ENCODE measurements at places on chromosomes 3 and 15.

- no peak for DNase-seq
Measured at GRCh38 chr3:37137516-37137915, 36.9 kb downstream of the LRRFIP2 start.

DNA sequence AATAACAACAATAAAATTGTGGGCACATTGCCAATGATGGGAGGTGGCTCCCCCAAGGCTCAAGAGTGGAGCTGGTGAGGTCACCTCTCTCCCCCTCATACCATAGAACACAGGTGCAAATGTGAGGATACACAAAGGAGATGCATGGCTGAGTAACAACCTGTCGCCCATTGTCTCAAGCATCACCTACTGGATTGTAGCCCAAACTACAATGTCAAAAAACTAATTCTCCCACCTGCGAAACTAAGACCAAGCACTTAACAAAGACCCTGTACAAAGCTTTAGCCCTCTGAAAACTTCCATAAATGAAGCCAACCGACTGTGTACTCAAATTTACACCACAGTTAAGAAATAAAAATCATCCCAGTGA lies 50.4 kb upstream of the IGSF11 start:
- no peak for DNase-seq

- DNase-seq, result no peak
Measured at GRCh38 chr3:182323898-182324297, 469.4 kb upstream of the ATP11B start.

GRCh38 chr15:63256433-63257274 lies 20.8 kb upstream of the APH1B start:
- DNase-seq, result peak; percentile 71

DNA sequence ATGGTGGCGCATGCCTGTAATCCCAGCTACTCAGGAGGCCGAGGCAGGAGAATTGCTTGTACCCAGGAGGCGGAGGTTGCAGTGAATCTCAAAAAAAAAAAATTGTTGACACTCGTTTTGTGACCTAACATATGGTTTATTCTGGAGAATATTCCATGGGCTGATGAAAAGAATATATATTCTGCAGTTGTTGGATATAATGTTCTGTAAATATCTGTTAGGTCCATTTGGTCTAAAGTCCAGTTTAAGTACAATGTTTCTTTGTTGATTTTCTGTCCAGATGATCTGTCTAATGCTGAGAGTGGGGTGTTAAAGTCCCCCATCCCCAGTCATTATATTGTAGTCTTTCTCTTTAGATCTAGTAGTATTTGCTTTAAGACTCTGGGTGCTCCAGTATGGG lies 15.6 kb downstream of the IL20RB start:
- DNase-seq, result no peak

GRCh38 chr3:49387721-49388120 lies 24.1 kb downstream of the RHOA start:
- no peak for DNase-seq

- DNase-seq, result no peak
Measured at GRCh38 chr15:31440754-31441311, 114.2 kb downstream of the KLF13 start.

- no peak for DNase-seq
Measured at GRCh38 chr15:31346367-31347066, 19.9 kb downstream of the KLF13 start.

DNA sequence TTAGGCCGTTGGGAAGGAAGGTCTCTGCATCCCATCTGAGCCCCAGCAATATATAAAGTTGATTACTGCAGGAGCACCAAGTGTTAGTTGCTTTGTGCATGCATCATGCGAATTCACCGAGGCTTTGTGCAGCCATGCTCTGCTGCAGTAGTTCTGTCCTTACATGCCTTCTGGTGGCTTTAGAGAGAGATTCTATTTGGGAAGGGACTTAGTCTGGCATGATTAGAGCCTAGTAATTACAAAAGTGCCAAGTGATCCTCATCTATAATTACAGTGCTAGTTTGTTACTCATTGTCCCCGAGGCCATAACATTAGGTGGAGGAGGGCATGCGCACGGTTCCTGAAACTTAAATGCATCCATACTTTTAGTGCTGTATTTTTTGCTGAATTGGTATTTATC lies 353.6 kb downstream of the CNTN4 start:
- no peak for DNase-seq

GRCh38 chr3:138949445-138950005 lies 2.5 kb downstream of the FOXL2NB start:
- DNase-seq, result no peak

DNA sequence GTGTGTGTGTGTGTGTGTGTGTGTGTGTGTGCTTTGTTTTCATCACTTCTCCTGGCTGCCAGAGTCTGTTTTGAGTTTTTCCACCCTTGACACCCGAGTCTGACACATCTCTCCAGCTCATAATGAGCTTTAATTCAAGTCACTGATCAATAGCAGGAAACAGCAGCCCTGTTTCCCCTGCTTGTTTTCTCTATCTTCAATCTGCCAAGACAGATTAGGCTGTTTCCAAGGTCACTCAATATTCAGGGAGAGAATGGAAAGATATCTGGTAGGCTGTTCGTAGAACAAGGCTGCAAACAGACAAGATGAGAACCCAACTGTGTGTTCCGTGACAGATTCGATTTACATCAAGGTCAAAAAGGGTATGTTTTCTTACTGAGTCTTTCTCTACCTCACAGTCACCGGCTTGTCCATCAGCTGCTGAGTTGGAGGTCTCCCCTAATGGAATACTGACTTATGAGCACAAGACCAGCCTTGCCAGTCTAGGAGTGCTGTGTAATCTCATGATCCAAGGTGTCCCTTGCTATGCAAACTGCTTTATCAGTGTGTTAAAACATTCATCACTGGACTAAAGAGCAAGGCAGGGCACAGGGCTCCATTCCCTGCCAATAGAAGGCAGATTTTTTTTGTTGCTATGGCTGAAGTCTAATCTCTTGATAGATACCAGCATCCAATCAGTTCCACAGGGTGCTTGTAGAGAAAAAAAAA lies 187.9 kb upstream of the LMCD1 start:
- DNase-seq, result no peak

GRCh38 chr15:96177279-96177678 lies 153.2 kb upstream of the NR2F2 start:
- no peak for DNase-seq

DNA sequence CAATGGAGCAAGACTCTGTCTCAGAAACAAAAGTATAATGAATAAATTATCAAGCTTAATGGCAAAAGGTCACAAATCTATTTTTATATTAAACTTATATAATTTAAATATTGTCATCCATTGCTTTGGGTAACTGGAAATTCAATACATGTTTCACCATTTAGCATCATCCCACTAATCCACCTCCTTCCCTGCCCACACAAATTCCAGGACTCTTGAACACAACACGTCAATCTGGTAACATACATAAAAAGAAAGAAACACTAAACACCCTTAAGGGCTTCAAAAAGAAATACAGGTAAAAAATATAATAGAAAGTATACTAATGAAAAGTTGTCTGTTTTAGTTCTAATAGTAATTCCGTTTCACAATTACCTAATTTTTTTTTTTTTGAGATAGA lies 149.4 kb downstream of the STAG1 start:
- DNase-seq, result no peak

DNA sequence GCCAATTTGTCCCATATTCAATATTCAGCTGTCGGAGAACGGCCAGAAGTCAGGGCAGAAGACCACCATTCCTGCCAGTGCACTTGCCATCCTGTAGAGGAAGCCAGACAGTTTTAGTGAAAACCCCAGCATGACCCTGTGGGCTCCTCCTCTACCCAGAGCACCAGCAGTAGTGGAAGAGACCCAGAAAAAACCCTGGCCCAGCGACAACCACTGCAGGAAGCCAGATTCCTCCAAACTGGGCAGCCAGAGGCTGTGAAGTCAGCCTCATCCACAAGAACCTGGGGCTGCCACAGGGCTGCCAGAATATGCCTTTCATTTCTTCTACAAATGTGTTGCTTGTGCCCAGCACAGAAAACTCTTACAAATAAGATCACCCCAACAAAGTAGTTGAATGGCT lies 67.3 kb downstream of the HMCES start:
- no peak for DNase-seq

GRCh38 chr3:11187681-11188080 lies 33.4 kb downstream of the HRH1 start:
- no peak for DNase-seq

GRCh38 chr3:99862208-99862607 lies 44.5 kb downstream of the CMSS1 start:
- peak; percentile 78 for DNase-seq

DNA sequence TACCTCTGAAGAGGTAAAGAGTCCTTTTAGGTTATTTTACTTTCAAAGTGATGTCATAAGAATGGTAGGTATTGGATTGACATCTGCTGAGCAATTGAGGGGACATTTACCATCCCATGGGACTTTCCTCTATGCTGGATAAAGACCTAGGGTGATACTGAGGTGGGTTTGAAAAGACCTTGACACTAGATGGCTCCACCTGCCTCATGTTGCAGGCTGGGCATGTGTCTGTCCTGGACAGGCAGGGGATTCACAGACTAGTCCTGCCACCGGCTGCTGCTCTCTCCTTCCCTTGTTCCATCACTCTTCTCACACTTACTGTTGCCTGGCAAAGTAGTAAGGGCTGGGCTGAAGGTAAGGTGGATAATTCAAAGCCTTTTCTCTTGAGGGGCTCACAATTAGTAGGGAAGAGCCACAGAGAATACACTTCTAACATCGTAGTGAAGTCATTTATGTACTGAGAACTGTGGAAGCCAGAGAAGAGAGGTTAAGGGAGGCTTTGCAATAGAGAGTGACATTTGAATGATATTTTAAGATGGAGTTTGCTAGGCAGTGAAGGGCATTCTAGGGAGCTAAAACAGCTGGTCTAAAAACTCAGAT lies 27.7 kb downstream of the TRAK1 start:
- DNase-seq, result no peak

GRCh38 chr15:95252404-95252803 lies 1021.0 kb downstream of the MCTP2 start:
- DNase-seq, result no peak

DNA sequence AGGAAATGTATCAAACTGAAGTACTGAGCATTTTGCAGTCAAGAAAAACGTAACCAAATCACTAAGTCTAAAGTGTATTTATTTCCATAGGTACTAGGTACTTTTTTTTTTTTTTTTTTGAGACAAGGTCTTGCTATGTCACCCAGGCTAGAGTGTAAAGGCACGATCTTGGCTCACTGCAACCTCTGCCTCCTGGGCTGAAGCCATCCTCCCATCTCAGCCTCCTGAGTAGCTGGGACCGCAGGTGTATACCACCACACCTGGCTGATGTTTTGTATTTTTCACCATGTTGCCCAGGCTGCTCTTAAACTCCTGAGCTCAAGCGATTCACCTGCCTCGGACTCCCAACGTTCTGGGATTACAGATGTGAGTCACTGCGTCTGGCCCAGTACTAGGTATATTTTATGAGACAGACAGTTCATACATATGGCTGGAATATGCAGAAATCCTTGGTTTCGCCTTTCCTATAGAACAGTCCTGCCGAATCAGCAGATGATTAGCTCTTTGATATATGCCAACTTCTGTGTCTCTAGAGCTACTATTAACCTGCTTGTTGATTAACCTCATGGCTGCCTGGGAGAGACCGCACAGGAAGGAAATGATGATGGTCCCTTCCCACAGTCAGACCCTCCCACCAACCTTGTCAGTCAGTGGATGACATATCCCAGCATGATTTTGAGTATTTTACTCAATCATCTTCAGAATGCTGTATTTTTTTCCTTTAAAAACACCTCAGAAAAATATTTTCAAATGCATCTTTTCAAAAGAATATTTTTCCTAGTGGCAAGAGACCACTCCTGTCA lies 32.3 kb downstream of the TMOD3 start:
- no peak for DNase-seq

DNA sequence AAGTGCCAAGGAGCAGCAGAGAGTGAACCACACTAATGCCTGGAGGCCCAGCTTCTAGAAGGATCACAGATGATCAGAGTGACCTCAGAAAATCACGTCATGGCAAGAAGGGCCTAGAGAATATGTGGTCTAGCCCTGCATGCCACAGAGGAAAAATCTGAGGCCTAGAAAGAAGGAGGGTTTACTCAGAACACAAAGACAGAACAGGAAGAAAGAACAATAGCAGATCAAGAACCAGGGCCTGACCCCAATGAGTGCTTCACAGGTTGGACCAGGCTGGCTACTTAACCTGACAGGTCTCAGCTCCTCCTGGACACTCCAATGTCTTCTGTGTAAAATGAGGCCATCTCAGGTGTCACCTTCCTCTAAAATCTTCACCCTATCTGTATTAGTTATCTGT lies 14.2 kb downstream of the RAB6B start:
- DNase-seq, result no peak

DNA sequence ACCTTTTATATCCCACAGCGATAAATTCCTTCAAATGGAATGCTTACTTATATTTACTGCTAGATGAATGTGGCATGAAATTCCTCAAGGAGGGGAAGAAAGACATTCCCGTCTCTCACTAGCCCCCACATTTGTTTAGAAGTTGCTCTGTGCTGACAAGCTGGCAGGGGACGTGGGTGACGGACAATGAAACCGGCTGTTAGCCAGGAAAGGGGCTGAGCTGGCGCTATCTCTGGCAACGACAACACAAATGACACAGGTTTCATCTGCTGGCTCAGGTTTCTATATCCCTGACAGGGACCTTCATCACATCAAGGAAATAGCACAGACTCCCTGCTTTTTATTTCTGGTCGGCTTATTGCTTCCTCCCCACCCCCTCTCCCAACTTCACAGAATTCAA lies 15.8 kb downstream of the RUVBL1 start:
- DNase-seq, result no peak

GRCh38 chr3:184228376-184229137 lies 828 bp upstream of the VWA5B2 start:
- DNase-seq, result no peak

DNA sequence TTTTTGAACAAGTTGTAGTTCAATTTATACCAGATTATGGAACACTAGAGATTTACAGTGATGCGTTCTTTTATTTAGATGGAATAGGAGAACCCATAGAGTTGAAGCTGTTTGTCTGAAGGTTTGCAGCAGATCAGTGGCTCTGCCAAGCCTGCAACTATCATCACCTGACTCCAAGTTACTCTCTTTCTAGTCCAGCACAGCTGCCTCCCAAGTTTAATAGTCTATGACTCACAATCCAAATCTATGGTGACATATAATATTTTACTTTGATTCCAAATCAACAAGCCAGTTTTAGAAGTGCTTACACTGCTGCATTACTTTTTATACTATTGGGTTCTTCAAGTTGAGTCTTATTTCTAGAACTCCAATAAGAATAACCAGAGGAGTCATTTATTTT lies 400.4 kb downstream of the LPP start:
- DNase-seq, result no peak

- no peak for DNase-seq
Measured at GRCh38 chr3:188533612-188534357, 379.8 kb downstream of the LPP start.

Data from GM04503 (cell line).